ENCODE measurements at places on chromosomes 11 and 22.

DNA sequence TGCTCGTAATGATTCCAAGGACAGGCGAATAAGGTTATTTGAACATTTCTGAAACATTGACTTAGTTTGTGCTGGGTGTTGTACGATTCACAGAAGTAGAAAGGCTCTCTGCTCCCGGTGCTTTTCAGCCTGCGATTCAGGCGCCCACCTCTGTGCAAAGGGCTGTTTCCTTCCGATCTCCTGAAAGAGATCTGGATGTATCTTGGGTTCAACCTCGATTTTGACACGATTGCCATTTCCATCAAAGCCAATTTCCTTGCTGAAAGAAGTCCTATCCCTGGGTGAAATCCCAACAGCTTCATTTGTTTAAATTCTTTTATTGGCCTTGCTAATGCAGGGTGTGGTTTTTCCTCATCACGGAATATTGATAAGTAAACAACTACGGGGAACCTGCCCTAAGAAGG is 1.1 kb upstream of the ZC3H12C start:
- no peak for DNase-seq

DNA sequence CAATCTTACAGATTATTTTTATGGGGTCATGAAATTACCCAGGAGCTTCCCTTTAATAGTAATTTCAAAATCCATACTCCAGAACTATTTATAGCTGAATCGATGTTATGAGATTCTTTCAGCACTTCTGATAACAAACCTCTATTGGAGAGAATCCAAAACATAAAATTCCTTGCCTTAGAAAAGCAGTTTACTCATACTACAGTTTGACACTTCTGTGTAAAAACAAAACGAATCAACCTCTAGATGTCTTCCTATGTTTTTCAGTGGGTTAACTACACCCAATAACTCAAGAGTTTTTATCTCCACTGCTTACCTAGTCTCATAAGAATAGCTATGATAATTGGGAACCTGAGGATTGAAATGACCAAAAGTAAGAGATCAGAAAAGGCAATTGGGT is 35.6 kb downstream of the KIF18A start:
- DNase-seq, result no peak

DNA sequence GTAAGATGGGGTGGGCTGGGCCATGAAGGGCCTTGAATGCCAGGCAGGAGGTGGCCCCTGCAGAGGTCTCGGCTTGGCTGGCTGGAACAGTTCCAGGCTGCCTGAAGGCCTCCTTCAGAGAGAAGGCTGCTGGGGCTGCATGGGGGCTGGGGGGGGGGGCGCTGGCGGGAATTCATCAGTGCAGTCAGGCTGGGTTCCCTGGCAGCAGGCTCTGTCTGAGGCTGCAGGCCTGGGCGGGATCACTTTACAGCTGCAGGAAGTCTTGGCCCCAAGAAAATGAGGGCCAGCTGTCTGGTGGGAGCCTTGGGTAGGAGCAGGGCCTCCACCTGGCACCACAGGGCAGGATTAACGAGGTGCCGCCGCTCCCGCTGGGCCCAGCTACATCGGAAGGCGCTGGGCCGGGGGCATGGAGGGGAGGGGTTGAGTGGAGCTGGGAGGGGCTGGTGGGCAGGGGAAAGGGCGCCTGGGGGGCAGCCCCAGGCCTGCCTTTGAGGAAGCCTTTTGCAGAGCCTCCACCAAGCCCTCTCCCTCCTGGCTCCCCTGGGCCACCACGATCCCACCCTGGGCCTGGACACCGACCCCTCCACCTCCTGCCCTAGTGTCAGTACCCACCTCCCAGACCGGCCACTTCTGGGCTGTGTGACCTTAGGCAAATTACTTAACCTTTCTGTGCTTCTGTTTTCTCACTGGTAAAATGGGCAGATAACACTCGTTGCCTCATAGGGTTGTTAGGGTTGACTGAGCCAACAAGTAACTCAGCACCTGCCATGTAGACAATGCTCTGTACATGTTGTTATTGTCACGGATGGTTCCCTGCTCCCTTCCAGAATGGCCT is 31.0 kb upstream of the HMOX1 start:
- no peak for DNase-seq

DNA sequence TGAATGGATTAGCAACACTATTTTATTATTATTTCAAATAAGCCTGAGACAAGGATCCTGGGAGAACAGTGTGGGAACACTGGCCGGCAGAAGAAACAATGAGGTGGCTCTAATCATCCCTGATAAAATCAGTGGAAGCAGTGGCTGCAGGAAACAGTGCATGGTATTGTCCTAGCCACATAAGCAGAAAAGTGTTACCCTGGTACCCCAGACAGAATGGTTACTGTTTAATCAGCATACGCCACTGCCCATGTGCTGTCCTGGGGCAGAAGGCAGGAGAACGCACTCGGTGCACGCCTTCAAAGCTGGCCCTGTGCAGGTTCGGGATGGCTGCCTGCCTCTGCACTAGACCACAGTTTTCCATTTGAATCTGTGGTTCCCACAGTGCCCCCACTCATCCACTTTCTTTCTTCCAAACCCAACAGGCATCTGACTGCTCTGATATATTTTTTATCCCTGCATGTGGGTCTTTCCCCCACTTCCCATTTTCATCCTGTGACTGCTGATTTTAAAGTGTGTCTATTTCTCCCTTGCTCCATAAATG is 25.7 kb downstream of the OPCML start:
- no peak for DNase-seq

DNA sequence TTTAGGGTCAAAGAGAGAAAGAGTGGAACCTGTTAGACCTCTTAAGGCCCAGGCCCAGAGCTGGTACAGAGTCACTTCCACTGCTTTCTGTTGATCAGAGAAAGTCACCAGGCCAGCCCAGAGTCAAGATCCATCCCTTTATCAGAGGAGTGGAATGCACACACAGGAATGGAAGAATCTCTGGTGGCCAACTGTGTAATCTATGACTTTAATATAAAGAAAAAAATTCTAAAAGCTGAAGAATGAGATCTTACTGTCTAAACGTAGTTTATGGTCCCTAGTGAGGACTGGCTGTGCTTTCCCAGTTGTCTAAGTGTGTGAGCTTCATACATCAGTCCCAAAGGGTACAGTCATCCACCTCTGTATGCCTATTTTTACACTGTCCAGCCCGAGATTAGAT is 51.0 kb downstream of the PPFIBP2 start:
- DNase-seq, result no peak

DNA sequence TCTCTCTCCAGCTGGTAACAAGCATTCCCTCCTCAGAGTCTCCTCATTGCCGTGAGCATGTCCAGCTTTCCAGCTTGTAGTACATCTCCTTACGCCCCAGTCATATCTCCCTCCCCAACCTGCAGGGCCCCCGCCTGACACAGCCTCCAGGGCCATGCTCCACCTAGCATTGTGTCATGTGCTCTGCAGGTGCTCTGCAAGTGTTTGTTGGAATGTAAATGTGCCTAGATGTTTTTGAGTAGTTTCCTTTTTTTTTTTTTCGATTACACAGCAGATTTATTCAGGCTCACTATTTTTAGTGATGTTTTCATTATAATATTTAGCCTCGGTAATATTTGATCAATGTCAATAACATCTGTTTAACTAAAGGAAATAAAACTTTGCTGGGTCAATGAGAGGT is 82.5 kb downstream of the NCAM1 start:
- DNase-seq, result no peak

GRCh38 chr11:34730544-34731295 is 109.8 kb downstream of the EHF start:
- DNase-seq, result no peak

GRCh38 chr22:27810609-27811151 is 9.1 kb upstream of the MN1 start:
- DNase-seq, result no peak

GRCh38 chr11:90434858-90435257 is 212.0 kb upstream of the CHORDC1 start:
- no peak for DNase-seq

DNA sequence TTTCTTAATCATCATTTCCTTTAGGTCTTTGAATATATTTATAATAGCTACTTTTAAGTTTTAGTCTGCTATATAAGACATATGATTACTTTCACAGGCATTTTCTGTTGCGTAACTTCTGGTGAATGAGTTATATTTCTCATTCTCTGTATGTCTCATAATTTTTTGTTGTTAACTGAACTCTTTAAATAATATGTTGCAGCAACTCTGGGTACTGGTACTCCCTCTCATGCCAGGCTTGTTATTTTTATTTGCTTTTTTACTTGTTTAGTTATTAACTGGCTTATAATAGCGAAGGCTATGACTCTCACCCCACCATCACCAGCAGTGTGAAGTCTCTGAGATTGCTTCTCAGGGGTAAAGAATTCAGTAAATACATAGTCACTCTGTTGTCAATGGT is 524.2 kb upstream of the CHORDC1 start:
- DNase-seq, result no peak

GRCh38 chr11:92224054-92224406 is 588 bp upstream of the FAT3 start:
- DNase-seq, result no peak

DNA sequence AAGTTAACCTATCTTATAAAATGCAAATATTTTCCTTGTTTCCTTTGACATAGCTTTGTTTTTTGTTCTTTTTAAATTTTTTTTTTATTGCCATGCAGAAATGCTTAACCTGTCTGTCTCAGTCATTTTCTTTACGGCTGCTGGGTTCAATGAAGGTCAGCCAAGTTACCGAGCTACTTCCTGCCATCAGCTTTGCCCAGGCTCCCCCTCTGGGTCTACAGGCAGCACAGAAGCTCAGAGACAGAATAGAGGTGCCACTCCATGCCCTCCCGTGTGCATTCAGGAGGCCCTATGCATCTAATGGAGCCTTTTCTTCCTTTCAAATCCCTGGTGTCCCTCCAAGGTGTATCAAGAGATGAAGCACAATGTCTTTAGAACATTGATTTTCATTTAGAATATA is 411.0 kb upstream of the NARS2 start:
- DNase-seq, result no peak

- no peak for DNase-seq
These were observed 50.4 kb downstream of the DBX1 start for GRCh38 chr11:20109731-20110445.

GRCh38 chr22:28741200-28741784 is 328 bp downstream of the CHEK2 start:
- DNase-seq, result no peak

DNA sequence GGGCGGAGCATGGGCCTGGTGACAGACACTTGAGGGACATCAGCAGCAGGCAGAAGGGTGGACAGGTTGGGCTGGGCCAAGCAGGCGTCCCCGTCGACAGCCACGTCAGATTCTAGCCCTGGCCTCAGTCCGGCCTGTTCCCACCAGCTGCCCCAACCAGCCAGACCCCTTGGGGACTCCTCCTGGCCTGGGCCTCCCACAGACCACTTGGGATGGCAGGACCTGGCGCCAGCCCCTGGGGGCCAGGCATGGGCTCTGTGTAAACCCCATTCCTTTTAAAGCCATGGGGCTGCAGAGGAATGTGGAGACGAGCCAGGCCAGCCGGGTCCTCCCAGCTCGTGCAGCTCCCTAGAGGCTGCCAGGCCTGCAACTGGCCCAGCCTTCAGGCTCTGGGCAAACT is 4.7 kb upstream of the SUSD2 start:
- no peak for DNase-seq

DNA sequence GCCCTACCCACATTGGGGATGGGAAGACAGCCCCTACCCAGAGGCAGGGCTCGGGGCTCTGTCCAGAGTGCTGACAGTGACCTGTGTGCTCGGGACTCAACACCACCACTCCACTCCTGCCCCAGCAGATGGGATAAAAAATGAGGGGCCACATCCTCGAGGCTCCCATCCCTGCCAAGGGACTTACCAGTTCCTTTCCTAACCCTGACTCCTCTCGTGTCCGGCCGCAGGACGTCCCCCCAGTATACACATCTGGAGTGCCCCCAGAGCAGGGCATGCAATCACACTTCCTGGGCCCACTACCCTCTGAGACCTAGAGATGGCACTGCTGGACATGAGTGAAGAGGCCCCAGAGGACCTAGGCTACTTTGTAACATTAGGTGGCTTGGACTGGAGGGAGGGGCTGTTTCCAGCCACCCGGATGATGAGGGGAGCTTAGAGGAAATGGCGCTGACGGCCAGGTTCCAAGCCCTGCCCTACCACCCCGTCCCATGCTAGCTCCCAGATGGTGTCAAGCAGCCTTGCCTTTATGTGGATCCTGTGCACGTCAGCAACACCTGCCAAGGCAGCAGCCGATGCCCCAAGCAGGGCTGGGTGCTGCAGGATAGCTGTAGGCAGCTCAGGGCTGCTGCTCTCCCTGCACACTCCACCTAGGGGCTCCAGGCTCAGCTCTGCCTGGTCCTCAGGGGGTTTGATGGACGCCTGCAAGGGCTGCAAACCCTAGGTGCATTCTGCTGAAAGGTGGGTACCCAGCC is 86.6 kb downstream of the DGCR2 start:
- no peak for DNase-seq

- no peak for DNase-seq
These were observed 17.9 kb downstream of the RFPL1 start for GRCh38 chr22:29456211-29456671.

DNA sequence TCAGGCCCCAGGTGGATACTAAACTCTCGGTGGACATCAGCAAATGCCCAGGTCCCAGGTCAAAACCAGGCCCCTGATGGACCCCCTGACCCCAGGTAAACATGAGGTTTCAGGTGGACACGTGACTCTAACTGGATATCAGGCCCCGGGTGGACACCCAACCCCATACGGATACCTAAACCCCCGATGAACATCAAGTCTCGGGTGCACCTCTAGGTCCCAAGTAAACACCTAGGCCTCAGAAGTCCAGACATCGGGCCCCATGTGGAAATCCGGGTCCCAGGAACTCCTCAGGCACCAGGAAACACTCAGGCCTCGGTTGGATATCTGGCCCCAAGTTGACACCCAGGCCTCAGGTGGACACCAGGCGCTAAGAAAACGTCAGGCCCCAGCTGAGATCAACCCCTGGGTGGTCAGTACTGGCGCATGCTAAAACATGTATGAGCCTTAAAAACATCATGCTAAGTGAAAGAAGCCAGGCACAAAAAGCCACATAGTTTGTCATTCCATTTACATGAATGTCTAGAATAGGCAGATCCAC is 54.4 kb upstream of the SEPTIN5 start:
- DNase-seq, result no peak

DNA sequence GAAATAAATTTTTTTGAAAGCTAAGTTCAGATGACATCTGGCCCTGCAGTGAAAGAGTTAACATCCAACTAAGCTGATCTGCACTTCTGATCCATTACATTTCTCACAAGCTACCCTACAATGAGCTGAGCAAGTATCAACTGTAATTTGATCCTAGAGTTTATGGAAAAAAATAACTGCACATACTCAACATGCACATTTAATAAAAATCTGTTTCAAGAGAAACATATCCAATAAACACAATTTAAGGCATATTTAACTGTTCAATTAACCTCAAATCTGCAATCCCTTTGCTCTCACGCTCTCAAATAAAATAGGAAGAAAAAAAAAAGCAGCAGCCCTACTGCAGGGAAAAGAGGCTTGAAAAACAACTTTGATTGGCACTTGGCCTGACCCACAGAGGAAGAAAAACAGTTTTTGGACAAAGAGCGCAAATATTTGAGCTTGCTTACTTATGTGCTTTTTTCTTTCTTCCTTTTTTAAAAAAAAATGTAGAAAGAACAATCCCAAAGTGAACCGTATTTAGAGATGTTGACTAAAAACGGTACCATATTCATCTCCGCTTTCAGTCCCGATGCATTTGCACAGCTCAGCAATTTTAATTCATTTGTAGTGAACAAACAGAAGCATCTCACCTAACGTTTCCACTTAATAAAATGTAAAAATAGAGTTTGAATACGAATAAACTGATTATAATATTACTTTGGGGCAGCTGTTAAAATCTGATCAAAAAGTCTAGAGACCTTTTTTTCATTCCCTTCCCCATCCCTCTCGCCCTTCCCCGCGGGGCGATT is 1.6 kb downstream of the SESN3 start:
- no peak for DNase-seq

Measured in stimulated activated CD8-positive, alpha-beta memory T cell treated with anti-CD3 and anti-CD28 coated beads, Interleukin-15, amount 100 ng/mL, for 24 hours (primary cell).